IPS DF 19.7 (cell line): ENCODE measurements at places on chromosomes 4 and X.

DNA sequence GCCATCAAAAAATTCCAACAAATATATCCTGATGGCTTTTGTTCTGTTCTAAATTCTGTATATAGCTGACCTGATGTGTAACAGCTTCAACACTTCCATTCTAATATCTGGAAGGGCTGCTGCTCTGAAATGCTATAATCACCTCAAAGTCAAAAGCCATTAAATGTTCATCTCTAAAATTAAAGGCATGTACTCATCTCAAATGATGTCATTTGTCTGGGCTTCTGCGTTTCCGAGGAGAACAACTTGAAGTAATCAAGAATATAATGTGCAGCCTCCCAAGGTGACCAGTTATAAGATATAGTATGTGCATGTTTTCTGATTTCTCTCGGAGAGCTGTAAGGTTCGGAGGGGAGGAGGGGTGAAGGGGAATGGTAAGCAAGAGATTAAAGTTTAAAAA is 237.6 kb downstream of the SCFD2 start:
- DNase-seq, result no peak

DNA sequence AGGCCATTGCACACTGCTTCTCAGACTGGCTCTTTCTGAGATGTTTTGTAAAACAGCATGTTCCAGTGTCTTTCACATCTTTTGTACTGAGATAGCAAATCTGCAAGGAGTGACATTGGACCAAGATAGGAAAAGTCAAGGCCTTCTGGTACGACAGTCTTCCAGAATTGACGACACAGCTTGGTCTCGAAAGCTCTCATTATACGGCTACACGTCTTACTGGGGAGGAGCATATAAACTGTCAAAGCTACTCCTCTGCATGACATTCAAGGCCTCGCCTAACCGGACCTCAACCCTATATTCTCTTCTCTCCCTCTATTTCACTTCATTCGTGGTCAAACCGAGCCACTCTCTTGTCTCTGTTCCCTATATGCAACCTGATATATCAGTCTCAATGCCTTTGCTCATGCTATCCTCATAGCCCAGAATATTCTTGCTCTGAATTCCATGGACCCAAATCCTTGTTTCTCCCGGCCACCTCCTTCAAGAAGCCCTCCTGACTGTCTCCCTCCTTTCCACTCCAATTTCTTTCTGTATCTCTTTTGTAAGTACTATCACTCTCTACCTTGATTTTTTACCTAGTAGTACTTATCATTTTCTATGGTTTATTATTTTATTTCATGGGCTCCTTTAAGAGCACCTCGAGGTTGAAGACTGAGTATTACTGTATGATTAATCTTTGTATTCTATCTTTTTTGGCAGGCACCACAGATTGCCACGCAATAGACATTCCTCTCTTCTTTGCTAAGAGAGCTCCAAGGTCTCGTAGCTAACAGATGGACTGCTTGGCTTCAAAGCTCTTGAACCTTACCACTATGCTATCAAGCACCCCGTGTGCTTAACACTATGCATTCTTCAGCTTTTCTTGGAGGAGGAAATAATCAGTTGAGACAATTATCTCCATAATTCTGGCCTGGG is 35.1 kb downstream of the RBM47 start:
- no peak for DNase-seq

GRCh38 chrX:13167481-13168231 is 123.2 kb upstream of the FAM9C start:
- no peak for DNase-seq

GRCh38 chr4:79141530-79141929 is 184.3 kb downstream of the NAA11 start:
- DNase-seq, result peak; percentile 5

GRCh38 chr4:77582711-77583110 is 22.9 kb upstream of the CXCL13 start:
- DNase-seq, result no peak

DNA sequence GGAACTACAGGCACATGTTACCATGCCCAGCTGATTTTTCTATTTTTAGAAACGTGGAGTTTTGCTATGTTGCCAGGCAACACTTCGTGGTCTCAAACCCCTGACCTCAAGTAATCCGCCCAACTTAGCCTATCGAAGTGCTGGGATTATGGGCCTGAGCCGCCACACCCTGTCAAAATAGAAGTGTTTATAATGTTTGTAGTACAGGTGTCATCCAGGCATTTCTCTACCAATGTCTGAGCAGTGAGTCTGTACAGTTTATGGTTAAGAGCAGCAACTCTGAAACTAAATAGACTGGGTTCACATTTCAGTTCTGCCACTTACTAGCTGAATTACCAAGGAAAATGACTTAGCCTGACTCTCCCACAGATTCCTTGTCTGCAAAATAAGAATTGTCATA is 460.4 kb upstream of the GALNT7 start:
- DNase-seq, result no peak

- no peak for DNase-seq
Observed at GRCh38 chr4:181608181-181608580, 635.0 kb upstream of the TENM3 start.

DNA sequence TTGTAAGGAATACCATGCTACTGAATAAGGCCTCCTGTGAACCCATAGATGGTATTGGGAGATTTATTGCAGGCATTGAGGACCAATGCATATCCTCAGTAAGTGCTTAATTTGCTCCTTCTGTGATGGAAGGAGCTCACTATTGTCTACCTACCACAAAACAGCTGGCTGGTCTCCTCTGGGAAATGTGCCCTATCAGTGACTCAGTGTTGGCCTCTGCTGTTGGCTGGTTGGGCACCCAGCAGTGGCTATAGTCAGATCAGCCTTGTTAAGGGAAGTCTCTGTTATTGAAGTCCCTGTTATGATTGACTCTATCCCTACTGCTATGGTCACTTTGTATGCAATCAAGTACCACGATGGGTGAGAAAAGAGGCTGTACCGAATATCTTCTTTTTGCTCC is 27.5 kb upstream of the OTUD4 start:
- no peak for DNase-seq

- DNase-seq, result no peak
Observed at GRCh38 chr4:31539284-31540069, 819.3 kb downstream of the PCDH7 start.

DNA sequence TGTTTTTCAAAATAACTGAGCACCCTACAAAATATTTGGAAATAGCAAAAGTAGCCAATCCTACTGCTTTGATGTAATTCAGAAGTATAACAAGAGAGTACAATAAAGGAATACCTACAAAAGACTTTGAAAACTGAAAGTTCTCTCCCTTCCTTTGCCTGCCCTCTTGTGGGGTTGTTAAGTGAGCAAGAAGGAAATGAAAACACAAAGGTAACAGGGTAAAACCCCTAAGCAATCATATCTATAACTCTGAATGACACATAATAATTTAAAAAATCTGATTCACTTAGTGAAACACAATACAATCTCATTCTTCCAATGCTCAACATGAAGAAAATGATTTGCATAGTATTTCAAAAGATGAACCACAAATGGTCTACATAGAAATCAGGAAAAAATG is 98.2 kb downstream of the FRYL start:
- DNase-seq, result no peak

GRCh38 chrX:67961516-67961915 is 417.7 kb downstream of the AR start:
- DNase-seq, result no peak
